GM12865 (cell line): ENCODE measurements at places on chromosomes 16 and 17.
A peak's percentile ranks its signal among the peaks of the same experiment; 100 is the strongest.

DNA sequence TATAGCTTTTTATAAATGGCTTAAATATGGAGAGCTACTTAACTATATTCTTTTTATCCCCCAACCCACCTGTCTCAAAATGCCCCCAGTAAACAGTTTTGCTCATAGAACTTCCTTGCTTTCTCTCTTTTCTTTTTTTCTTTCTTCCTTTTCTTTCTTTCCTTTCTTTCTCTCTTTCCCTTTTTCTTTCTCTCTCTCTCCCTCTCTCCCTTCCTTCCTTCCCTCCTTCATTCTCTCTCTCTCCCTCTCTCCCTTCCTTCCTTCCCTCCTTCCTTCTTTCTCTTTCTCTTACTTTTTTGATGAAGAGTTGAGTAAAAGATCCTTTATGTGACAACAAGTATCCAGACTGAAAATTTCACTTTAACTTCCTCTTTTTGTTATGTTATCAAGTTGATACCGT is 48.2 kb downstream of the KCNJ2 start:
- no peak for DNase-seq

- no peak for DNase-seq
These were observed 4.5 kb downstream of the CCL18 start for GRCh38 chr17:36068524-36068923.

GRCh38 chr17:45428931-45429338 is 3.7 kb downstream of the ARHGAP27 start:
- peak; percentile 60 for DNase-seq

DNA sequence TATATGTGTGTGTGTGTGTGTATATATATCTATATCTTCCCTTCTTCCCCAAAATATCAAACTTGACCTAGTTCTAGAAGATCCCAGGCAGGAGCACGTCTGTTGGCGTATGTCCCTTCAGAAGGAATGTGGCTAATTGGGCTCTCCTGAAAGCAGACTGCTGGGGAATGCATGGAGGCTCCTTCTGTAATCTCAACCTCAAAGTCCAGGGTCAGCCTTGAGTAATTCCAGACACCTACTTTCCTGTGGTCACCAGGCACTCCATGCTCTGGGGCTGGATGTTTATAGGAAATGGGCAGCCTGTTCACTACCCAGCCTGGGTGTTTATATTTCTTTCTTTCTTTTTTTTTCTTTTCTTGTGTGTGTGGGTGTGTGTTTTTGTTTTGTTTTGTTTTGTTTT is 13.4 kb downstream of the BCO1 start:
- DNase-seq = no peak

DNA sequence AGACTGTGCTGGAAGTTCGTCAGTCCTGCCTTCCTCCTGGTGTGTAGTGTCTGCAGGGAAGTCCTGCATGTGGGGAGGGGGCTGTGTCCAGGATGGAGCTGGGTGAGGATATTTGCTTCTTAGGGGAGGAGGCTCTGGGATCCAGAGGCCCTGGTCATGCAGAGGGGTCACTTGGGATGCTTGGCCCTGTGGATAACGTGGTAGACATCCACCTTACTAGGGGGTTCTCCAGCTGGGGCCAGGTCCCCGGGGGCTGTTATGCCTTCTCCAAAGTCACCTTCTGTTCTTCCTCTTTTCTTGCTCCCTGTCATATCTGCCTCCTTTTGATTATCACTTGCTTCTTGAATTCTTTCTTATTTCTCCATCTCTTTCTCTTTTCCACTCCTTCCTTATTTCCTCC is 43.8 kb downstream of the SLC6A2 start:
- no peak for DNase-seq
